ENCODE measurements at places on chromosomes 1 and 21.

DNA sequence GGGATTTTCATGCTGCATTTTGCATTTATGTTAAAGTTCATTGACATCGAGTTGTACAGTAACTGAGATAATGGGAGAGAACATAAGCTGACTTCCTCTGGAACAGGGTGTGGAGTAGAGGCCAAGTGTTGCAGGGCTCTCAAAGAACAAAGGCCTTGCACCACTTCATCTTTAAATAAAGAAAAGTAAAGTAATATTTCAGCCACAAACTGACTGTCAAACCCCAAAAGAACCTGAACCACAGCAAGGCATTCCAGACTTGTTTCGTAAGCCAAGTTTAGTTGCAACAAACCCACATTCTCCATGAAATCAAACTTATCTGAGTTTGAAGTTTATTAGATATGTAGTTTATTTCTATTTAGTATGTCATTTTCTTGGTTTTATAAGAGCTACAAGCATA lies 19.1 kb upstream of the HMGCS2 start:
- no peak for DNase-seq

GRCh38 chr1:223106856-223107255 lies 36.2 kb downstream of the TLR5 start:
- DNase-seq = no peak

DNA sequence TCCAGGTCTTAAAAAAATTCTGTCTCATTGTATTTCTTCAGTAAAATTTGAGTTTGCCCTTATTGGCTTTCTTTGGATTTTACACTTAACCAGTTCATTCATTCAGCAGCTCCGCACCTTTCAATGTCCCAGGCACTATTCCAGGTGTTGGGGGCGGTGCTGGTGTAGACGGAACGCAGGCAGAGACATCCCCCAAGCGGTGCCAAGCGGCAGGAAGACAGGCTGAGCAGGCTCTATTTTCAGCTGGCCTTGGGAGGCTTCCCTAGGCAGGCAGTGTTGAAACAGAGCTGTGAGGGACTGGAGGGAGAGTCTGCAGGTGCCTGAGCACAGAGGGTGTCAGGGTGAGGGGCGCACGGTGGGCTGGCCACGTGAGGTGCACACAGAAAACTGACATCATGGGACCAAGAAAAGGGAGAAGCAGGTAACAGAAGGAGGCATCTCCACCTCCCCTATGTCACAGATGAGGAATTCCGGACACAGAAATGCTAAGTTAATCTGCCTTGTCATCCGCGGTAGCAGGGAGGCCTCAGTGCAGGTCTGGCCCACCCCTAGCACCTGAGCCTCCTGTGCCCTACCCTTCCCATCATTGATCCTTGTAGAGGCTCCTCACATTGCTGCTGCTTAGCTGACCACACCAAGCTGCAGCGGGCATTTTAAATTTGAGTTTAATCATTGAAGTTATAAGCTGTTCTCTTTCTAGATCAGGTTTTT lies 40.8 kb downstream of the SLC37A1 start:
- DNase-seq = no peak

DNA sequence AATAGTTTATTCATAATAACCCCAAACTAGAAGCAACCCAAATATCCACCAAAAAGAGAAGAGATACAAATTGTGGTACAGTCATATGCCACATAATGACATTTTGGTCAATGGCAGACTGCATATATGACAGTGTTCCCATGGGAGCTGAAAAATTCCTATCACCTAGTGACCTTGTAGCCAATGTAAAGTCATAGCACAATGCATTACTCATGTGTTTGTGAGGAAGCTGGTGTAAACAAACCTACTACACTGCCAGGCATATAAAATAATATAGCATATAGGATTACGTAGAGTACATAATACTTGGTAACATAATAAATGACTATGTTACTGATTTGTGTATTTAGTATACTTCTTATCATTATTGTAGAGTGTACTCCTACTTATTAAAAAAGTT lies 29.5 kb upstream of the SLFNL1 start:
- no peak for DNase-seq

- no peak for DNase-seq
Measured at GRCh38 chr1:155940993-155941844, at the start of gene RXFP4. Gene RXFP4, plus strand, starts transcription at chr1:155941638. Its CDS starts 72 bp downstream, at chr1:155941710.

DNA sequence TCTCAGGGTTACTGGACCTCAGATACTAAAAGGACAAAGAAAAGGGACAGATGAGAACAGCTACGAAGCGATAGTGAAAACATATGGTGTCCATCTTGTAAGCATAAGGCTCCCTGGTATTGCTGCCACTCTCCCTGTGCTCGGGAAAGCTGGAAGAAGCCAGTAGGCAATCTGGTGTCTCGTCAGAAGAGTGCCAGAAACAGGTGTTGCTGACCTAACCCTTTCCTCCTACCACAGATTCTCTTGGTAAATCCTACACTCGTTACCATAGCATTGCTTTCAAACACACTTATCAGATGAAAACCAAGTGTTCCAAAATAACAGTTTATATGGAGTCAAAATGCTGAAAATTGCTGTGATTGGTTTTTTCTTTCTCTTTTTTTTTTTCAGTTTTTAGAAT lies 146.3 kb downstream of the NRIP1 start:
- DNase-seq = no peak
